ENCODE measurements at places on chromosomes 16 and 17.

GRCh38 chr16:67082100-67082499 is 27.6 kb upstream of the PHAF1 start:
- DNase-seq: no peak

DNA sequence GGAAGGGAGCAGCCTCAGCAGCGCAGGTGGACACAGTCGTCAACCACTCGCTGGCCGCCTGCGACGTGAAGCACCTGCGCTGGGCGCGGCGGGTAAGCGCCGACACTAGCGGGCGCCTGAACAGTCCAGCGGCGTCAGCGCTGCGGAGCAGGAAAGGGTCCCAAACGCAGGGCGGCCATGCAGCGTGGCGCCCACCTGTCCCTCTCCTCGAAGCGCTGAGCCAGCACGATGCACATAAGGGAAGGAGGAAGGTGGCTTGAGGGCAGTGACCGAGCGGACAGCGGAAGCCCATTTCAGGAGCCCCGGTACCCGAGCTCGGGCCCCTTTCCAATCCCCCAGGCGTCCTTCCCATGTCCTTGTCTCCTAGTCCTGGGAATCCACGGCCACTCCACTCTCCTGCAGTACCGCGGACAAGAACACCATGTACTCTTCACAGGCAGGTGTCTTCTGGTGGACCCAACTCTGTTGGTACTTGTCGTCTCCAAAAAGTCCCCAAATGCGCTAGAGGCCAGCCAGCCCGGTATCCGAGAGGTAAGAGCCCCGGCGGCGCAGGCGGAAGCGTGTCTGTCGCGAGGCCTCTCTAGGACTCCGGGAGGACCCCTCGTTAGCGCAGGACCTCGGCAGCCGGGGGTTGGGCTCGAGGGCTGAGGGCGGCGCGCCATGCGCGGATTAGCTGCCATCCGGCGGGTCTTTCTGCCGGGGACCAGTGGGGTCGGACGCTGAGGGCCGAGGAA is 14.4 kb downstream of the ZNF232 start:
- no peak for DNase-seq

- DNase-seq: no peak
These were observed 34.1 kb downstream of the CDRT15 start for GRCh38 chr17:14202388-14203166.

DNA sequence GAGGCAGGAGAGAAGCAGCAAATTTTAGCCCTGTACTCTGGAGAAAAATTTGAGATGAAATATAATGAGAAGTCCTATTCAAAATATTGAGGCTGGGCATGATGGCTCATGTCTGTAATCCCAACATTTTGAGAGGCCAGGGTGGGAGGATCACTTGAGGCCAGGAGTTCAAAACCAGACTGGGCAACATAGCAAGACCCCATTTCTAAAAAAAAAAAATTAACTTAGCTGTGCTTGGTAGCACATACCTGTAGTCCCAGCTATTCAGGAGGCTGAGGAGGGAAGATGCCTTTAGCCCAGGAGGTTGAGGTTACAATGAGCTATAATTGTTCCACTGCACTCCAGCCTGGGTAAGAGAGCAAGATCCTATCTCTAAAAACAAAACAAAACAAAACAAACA is 103.4 kb downstream of the CACNG3 start:
- no peak for DNase-seq

GRCh38 chr16:52832771-52833170 is 219.9 kb downstream of the CHD9NB start:
- no peak for DNase-seq

DNA sequence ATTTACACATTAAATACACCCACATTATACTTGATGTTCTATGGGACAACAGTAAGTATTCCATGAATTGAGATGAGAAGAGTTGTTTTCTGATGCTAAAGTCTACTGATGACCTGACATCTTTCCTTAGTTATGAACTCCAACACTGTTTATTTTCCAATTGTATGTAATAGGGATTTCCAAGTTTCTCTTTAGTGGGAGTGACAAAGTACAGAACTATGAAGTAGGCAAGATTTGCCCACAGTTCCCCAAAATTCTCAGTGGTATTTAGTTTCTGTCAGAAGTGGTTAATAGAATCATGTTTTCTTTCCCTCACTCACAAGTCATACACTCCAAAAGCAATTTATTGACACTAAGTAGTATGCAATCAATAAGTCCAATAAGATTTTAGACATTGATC is 22.5 kb upstream of the ABCA6 start:
- no peak for DNase-seq

DNA sequence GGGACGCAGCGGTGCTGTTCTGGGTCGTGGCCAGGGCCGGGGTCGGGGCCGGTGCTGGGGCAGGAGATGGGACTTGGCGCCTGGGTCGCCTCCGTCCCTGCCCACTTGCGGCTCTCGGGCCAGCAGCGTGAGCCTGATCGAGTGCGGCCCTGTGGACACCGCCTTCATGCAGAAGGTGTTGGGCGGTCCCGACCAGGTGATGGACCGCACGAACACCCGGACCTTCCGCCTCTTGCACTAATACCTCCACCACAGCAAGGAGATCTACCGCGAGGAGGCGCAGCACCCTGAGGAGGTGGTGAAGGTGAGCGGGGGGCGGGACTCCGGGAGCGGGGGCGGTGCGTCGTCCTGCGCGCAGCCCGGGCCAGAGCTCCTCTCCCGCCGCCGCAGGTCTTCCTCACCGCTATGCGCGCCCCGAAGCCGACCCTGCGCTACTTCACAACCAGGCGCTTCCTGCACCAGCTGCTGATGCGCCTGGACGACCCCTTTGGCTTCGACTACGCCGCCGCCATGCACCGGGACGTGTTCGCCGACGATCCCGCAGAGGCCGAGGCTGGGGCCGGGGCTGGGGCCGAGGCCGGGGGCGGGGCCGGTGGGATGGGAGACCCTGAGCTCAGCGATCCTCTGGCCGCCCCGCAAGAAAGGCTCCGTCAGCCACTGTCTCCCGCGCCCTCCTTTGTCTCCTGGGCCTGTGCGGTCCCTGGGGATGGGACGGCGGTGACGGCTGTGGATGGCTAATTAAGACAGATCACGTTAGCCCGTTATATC is 4.5 kb upstream of the HSD17B1 start:
- peak; percentile 78 for DNase-seq

DNA sequence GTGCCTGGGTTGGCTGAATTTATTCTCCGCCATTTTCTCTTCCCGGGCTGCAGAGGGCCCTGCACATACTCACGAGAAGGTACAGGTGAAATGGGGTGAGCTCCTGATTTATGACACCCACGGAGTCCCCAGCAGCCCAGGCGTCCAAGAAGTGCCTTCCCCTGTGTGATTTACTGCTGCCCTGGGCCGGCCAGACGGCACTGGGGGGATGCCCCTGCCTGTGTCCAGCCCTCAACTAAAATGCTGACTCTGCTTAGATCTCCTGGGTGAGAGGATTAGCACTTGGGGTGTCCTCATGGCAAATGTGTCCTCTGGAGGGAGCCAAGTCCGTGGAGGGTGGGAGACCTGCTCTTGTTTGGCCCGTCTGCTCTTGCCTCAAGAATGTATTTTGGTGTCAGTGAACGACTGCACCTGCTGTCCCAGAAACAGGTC is 132.4 kb downstream of the MAF start:
- DNase-seq: no peak
